ENCODE measurements at places on chromosomes 3 and 15.
A peak's percentile ranks its signal among the peaks of the same experiment; 100 is the strongest.

DNA sequence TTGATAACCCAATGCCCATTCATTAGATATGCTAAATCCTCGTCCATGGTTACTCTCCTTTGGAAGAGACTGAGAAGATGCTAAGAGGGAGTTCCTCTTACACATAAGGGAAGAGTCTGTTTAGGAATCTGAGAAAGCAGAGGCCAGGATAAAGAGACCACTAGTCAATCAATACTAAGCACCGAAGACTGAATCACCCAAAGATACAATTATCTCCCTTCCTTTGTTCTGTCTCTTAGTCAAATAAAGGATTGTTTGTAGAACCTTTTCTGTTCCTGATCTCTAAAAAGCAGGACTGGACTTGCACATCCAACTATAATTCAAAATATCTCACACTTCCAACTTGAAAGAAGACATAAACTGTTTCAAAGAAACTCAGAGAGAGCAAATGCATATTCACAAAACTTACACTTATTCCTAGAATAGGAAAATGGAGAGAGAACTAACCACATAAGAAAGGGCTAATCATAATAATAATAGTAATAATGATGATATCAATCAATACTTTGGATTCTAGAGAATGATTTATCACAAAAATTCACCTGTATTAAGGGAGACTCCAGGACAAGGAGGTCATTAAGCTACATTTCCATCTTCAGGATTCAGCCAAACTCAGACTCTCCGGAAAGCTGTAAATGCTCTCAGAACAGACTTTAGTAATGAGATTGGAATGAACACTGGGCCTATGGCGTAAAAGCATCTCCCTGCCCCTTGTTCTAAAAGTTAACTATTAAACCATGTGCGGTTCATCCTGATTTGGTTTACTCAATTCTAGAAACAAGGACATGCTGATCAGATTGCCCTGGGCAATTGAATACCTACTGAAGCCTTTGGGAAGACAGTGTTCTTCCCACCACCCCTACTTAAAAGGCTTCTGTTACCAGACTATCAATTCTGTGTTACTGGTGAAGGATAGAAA is 401.5 kb downstream of the ZBTB20 start:
- no peak for DNase-seq

- no peak for DNase-seq
These were observed 268.9 kb upstream of the KCNMB2 start for GRCh38 chr3:178267158-178267844.

DNA sequence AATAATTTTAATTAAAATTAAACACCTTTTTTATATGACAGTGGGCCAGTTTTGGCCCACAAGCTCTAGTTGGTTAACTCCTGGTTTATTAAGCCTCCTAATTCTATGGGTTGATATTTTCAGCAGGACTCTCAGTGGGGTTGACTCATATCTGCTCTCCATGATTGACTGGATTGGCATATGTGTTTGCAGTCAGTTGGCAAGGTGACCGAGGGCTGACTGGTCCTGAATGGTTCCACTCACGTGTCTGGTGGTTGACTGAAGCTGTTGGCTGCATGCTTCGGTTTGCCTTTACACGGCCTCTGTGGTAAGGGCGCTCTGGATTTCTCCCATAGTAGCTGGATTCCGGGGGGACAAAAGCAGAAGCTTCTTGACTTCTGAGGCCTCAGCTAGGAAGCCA is 65.3 kb upstream of the ZNF280D start:
- DNase-seq, result no peak

DNA sequence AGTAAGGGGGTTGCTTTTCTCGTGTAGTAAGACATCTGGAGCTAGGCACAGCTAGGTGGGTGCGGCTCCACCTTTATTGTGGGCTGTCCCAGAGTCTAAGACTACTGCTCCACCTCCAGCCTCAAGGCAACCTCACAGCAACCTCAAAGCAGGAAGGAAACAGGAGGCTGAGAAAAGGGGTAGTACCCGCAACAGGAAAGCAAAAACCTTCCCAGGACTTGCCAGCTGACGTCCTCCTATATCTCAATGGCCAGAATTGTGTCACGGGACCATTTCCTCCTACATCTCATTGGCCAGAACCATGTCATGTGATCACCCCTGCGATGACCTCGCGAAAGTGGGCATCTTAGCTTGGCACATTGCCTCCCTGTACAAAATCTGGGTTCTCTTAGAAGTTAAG is 4.3 kb upstream of the GPR160 start:
- no peak for DNase-seq

DNA sequence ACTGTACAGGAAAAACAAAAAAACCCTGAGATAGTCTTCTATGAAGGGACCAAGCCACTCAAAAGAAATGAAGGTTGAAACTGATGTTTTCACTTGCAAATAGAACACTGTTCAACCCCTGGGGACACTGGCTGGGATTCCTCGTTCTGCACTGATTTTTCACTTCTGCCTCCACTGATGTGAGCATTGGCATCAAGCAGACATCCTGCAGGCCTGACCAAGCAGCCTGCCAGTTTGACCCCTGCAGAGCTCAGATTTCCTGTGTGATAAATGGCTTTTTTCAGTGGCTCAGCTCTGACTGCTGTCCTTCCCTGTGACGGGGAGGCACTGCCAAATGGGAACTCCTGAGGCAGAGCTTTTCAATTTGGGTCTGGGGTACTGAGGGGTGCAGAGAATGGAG is 50.0 kb downstream of the RASGRP1 start:
- DNase-seq, result peak; percentile 73

- DNase-seq, result no peak
These were observed 5.0 kb downstream of the THBS1 start for GRCh38 chr15:39585871-39586301.

DNA sequence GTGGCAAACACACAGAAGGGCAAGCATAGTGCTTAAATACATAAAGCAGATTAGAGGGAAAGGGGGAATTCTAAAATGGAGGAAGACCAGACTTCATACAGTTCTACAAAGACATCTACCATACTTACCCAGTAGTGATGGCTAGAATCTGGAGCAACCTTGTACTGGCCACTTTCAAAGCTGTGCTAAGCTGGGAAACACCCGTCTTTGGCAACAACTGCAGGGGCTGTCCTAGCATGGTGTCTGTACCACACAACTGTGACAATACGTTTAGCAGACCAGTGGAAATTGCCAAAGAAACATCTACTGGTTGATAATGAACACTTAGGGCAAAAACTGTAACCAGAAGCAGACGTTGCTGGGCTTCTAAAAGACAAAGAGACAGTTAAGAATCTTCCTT is 97.0 kb downstream of the FBXL22 start:
- no peak for DNase-seq

DNA sequence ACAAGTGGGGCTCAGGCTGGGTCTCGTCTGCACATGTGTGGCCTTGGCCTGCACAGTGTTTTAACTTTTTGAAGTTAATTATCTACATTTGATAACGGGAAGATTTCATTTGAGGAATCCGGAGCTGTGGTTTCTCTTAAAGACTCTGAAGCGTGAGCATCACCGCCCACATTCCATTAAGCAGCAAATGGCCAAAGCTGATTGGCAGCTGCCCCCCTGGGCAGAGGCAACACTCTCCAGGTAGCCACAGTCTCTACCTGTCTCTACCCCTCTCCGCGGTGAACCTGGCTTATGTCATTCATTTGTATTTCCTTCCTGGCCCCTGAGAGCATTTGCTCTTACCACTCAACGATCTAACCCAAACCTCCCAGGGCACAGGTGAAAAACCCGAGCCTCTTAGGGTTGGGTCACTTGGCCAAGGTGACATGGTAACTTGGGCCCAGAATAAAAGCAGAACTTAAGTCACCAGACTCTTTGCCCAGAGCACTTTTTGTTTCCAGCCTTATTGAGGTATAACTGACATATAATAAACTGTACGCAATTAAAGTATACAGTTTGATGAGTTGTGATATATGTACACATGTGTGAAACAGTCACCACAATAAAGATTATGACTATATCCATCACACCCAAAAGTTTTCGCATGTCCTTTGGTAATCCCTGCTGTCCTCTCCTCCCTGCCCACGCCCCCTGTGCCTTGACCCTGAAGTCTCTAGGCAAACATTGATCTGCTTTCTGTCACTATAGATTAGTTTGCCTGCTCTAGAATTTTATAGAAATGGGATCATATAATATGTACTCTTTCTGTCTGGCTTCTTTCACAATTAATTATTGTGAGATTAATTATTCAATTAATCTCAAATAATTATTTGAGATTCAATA is 245.7 kb upstream of the HES1 start:
- no peak for DNase-seq

DNA sequence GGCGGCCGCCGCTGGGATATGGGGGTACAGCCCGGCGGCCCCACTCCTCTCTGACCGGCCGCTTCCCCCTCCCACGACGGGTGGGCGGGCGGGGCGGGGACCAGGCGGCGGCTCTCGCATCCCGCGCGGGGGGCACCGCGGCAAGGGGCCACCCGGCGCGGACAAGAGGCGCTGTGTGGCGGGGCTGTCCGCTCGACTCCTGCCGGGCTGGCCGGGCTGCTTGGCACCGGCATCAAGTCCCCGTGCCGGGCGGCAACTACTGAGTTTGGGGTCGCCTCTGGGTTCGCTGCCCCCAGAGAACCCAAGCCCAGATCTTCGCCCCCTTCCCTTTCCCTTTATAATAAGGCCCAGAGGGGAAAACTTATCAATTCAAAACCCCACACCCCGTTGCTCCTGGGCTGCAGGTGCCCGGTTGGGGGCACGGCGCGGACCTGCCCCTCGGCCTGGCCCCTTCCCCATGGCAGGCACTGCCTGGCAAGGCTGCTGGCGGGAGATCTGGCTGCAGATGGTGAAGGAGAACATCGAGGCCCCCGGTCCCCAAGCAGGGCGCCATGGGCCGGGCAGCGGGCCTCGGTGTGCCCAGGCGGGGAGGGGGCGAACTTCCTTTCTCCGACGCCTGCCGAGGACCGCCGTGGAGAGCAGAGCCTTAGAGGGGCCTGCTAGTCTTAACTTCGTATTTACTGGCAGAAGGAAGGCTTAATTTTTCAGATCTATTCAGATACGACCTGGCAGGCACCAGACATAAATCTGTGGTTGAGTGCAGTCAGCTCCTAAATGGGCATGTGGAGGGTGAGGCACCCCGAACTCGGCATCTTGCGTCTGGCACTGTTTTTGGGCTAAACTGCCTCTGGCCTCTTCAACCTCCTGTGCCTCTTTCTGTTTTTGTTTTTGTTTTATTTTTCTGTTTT is 911 bp downstream of the APBA2 start:
- DNase-seq, result no peak

DNA sequence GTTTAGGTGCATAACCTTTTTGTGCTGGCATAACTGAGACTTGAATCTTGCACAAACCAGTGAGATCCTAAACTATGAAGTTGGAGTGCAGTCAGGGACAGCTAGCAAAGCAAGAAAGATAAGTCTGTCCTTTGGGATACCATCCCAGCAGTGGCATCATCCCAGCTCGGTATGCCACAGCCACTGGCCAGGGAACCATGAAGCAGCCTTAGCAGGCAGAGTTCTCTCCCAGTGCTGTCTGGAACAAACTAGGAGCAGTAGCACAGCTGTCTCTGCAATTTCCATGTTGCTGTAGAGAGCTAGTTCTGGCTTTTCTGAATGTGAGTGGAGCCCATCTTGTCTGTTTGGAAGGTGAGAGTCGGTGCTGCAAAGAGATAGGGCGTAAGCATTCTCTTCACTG is 130.3 kb downstream of the DTWD1 start:
- no peak for DNase-seq

- DNase-seq, result no peak
These were observed 127.8 kb upstream of the P2RY1 start for GRCh38 chr3:152706991-152707713.

- DNase-seq, result no peak
These were observed 1.4 kb downstream of the GJD2 start for GRCh38 chr15:34753236-34753894.

- no peak for DNase-seq
These were observed 43.1 kb downstream of the FSTL1 start for GRCh38 chr3:120407508-120408287.

DNA sequence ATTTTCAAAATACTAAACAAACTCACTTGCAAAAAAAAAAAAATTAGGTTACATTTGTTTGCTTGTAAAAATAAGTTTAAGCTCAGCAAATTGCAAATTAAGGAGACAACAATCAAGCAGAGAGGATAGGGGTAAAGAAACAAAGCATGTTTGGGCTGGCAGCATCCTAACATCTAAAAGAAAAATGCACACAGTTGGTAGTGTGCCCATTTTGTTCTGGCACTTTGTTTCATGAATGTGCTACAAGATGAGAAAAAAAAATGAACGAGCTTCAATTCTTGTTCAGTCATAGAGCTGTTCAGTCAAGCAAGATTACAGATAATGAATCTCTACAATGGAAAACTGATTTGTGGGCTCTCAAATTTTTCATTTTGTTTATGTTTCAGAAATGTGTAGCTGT is 17.7 kb upstream of the ZBBX start:
- no peak for DNase-seq

Measured in cerebellum (tissue), 4 donors.